ENCODE measurements at places on chromosomes 5 and 9.

- DNase-seq = no peak
Measured at GRCh38 chr5:151018846-151019245, 1.5 kb upstream of the GPX3 start.

GRCh38 chr9:130266236-130267098 lies 907 bp downstream of the HMCN2 start:
- no peak for DNase-seq

- DNase-seq = no peak
Measured at GRCh38 chr5:37767251-37767650, 72.6 kb downstream of the GDNF start.

GRCh38 chr5:65812648-65813047 lies 90.6 kb downstream of the NLN start:
- DNase-seq = no peak

- DNase-seq = no peak
Measured at GRCh38 chr5:157721159-157721558, 10.1 kb upstream of the THG1L start.

GRCh38 chr5:98309785-98310598 lies 463.5 kb upstream of the RGMB start:
- DNase-seq = no peak

DNA sequence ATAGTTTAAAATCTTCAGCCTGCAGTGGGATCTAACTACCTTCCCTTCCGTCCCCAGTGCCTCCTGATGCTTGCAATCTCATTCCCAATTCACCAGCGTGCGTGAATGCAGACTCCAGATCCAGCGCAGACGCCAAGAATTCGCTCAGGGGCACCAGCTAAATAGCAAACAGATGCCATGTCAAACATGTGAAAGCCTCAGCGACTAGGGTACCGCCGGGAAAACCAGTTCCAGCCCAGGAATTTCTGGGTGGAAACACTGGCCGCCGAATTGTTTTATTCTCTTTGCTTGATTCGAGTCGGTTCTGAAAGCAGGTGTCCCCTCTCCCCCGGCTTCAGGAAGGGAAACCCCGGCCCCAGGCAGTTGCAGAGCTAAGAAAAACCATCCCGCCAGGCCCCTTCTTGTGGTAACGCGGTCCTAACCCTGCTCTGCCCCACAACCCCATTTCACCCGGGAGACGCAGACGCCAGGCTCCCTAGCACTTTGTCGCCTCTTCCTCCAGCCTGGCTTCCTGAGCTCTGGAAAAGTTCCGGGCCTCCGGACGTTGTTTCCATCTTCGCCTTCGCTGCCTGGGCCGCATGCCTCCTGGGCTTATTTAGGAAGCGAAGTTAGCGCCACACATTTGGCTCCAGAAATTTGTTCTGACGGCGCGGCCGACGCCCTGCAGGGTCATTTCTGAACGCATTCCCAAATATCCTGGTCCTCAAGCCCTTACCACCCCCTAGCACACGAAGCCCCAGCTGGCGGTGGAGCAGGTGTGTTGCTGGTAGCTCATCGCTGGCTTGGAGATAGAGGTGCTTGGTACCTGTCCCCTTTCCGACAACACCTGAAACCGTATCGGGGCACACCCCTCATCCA lies 665 bp upstream of the LVRN start:
- no peak for DNase-seq

- no peak for DNase-seq
Measured at GRCh38 chr5:39604491-39604890, 179.7 kb upstream of the DAB2 start.

DNA sequence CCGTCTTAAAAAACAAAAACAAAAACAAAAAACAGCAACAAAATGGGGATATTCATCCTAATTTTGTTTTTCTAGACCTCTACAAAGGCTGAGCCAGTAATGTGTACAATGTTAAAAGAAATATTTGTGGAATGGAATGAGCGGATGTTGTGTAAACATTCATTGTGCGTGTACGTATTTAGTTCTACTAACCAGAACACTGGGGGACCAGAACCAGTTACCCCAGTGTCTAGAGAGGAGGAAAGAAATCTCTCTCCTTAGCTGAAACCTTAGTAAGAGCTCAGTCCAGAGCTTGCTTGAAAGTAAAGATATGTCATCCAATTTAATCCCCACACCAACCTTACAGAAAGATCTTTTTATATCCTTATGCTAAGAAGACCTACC lies 106.7 kb upstream of the CPEB4 start:
- no peak for DNase-seq

- no peak for DNase-seq
Measured at GRCh38 chr5:82796643-82797416, 280.4 kb downstream of the TMEM167A start.

- DNase-seq = peak; percentile 21
Measured at GRCh38 chr5:66595756-66596635, at the start of gene MAST4. Gene MAST4, plus strand, starts transcription at chr5:66596393. Its CDS starts 263 bp downstream, at chr5:66596656.

DNA sequence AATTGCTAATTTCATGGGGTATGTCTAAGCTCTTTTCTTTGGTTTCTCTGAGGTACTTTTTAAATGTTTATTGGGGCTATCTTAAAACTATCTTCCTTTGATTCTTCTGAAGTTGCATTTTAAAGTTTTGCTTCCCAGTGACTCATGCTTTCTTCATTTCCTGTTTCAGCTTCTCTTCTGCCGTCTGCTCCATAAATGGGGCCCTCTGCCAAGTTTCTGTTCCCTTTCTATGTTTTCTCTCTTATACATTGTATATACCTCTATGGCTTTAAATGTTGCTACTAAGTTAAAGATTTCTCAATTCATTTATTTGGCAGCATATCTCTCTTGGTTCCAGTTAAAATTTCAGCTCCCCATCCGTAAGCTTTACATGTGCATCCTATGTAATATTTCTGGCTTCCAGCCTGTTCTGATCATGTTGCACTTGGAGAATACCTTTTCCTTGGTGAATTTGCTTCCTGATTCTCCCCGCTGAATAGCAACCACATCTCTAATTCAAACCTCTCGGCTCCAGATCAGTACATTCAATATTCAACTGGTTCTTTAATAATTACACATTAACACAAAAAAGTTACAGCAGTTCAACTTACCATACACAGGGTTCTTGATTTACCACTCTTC lies 125.3 kb downstream of the ST8SIA4 start:
- DNase-seq = no peak

DNA sequence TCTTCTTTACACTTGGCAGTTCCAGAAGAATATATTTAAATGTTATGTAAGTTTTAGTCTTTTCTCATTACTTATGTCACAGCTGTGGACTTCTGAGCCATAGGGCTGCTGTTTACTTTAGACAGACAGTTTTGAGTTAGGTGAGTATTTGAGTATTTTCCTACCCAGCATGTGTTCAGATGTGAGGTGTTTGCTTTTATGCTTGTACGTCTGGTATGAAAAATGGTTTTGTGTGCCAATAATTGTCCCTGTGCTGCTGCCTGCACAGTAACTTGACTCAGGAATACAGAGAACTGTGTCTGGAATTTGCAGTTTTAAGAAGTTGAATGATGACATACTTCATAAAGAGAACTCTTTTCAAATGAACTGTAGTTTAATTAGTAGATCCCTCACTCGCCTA lies 20.8 kb downstream of the MEGF10 start:
- DNase-seq = no peak

- no peak for DNase-seq
Measured at GRCh38 chr5:6872441-6873160, 159.4 kb downstream of the TENT4A start.

DNA sequence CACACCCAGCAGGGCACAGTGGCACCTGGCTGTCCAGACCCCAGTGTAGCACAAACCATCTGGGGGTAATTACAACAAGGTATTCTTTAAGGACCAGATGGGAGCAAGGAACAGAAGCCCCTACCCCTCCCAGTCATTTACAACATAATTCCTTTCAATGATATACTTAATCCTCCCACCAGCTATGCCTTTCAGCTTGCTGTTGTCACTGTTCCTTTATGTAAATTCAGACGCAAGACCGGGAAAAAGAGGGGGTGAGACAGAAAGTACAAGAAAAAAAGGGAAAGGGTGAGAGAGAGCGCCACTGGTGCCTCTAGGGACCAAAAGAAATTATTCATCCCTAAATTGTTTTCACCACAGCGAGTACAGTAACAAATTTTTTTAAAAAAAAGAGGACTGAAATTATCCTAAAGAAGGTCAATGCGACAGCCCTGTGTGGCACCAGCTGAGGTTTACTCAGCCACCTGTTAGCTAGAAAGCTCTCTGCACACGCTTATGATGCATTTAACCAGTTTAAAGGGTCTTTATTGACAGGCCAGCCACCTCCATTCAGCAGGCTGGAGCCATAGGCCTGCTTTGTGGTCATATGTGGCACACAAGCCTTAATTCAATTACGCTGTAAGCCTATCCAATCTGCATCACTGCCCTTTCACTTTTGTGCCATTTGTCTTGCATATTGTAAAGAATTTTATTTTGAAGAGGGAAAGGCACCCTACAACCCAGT lies 210.2 kb upstream of the ISL1 start:
- DNase-seq = no peak

- no peak for DNase-seq
Measured at GRCh38 chr5:150700246-150700593, 642 bp downstream of the RBM22 start.

DNA sequence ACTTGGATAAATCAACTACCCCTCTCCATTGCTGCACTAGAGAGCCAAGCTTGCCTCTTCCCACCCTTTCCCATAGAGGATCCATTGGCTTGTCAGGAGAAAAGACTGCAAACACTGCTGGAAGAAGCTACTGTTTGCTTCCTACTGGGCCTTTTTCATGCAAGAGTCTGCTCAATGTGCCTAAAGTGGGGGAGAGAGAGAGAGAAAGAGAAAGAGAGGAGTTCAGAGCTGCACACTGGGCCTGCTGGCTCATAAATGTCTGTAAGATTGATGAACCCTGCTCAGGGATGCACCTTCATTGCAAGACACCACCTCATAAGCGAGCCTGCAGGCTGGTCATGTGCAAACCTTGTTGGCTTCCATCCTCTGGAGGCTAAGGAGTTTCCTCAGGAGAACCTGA lies 269.4 kb downstream of the ZNF608 start:
- no peak for DNase-seq

GRCh38 chr9:6676254-6676921 lies 30.9 kb upstream of the GLDC start:
- no peak for DNase-seq

GRCh38 chr5:150622157-150622556 lies 18.3 kb upstream of the SYNPO start:
- no peak for DNase-seq

GRCh38 chr5:154243736-154244135 lies 53.2 kb downstream of the GALNT10 start:
- DNase-seq = no peak

DNA sequence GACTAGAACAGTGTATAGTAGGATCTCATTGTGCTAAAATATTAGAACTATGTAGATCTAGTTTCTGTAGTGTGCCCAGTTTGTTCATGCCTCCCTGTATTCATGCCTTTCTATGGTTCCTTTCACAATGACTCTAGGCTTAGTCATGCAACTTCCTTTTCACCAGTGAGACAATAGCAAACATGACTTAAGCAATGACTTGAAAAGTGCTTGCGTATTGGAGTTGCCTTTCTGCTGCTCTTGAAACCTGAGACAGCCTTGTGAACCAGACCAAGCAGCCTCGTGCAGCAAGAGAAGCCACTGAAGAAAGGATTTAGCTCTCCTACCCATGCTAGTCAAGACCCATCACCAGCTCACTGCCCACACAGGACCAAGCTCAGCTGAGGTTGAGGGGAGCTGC lies 294.5 kb upstream of the TAS2R1 start:
- no peak for DNase-seq

DNA sequence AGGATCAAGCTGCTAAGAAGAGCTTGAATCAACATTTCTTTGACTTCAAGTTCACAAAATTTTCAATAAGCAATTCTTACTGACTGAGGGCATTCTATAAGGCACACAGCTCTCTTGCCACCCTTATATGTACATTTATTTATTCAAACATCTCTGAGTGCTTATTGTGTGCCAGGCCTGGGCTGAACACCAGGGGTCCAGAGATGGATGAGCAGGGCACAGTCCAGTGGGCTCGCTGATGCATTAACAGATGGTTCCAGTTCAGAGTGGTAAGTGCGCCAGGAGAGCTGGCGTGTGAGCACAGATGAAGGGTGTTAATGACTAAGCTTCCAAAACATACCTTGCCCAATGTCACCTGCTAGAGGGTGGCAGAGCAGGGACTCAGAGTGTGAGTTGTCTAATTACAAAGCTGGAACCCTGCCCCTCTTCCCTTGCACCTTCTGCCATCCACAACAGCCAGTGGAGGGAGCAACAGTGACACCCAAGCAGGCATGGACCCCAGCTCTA lies 24.6 kb downstream of the ALG2 start:
- no peak for DNase-seq

- no peak for DNase-seq
Measured at GRCh38 chr5:82417776-82418607, 139.8 kb upstream of the RPS23 start.

DNA sequence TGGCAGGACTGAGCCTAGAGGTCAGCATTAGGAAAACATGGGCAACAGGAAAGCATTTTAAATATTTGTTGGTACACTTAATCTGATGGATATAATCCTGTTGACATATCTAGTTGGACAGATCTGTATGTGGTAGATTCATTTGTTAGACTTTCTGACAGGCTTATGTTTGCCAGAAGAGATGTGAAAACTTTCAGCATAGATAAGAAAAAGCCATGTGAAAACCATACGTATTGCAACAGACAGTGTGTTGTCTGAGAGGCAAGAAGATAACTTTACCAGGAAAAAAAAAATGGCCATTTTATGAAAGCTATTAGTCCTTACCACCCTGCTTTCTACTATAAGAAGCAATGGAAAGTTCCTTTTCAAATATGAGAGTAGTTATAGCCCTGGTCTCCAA lies 1902.2 kb upstream of the C9orf72 start:
- DNase-seq = no peak

DNA sequence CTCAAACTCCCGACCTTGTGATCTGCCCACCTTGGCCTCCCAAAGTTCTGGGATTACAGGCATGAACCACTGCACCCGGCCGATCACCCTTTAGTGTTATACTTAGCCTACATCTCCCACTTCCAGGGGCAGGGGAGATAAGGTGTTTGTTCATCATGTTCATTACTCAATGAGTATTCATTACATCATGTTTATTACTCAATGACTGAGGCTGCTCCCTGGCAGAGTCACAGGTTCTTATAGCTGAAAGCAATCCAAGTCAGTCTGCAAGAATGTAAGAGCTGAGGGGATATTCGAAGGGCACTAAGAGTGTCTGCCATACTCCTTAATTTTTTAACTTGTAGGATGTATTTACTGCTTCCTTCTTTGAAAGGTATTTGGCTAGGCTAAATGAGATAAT lies 214.2 kb downstream of the SPATA31D1 start:
- DNase-seq = no peak

DNA sequence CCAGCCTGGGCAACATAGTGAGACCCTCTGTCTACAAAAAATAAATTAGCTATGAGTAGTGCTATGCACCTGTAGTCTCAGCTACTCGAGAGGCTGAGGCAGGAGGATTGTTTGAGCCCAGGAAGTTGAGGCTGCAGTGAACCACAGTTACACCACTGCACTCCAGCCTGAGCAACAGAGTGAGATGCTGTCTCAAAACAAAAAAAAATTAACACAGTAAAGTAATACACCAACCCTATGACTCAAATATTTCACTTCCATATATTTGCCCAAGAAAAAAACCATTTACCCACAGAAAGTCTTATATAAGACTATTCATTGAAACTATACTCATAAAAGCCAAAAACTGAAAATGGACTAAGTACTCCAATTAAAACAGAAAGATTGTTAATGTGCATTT lies 16.2 kb downstream of the SMIM23 start:
- no peak for DNase-seq
